ENCODE measurements at places on chromosomes 2 and 18. TPM values are rescaled to one million over a fixed set of nuclear protein-coding genes. Genes with fewer than 3 reads are reported as not detected.

The HMSD gene
- total RNA-seq = 65.8 TPM

The MTHFD2 gene
- 624 TPM for total RNA-seq

The UGT1A6 gene
- not detected for total RNA-seq

GRCh38 chr18:56983275-56983992 is 163.5 kb upstream of the BOD1L2 start:
- H3K27ac ChIP-seq = no peak overlapping the region
- no peak for DNase-seq
- H3K4me3 ChIP-seq = no peak overlapping the region
- H3K36me3 ChIP-seq = peaks cover 2% of the 10 kb centered on the region
- no peaks in the 10 kb centered on the region for H3K27me3 ChIP-seq

- DNase-seq = no peak
- peaks cover 6% of the 10 kb centered on the region for H3K27me3 ChIP-seq
- H3K36me3 ChIP-seq = no peaks in the 10 kb centered on the region
- no peaks in the 10 kb centered on the region for H3K4me1 ChIP-seq
Measured at GRCh38 chr18:48310353-48310752, 98.8 kb downstream of the ZBTB7C start.

DNA sequence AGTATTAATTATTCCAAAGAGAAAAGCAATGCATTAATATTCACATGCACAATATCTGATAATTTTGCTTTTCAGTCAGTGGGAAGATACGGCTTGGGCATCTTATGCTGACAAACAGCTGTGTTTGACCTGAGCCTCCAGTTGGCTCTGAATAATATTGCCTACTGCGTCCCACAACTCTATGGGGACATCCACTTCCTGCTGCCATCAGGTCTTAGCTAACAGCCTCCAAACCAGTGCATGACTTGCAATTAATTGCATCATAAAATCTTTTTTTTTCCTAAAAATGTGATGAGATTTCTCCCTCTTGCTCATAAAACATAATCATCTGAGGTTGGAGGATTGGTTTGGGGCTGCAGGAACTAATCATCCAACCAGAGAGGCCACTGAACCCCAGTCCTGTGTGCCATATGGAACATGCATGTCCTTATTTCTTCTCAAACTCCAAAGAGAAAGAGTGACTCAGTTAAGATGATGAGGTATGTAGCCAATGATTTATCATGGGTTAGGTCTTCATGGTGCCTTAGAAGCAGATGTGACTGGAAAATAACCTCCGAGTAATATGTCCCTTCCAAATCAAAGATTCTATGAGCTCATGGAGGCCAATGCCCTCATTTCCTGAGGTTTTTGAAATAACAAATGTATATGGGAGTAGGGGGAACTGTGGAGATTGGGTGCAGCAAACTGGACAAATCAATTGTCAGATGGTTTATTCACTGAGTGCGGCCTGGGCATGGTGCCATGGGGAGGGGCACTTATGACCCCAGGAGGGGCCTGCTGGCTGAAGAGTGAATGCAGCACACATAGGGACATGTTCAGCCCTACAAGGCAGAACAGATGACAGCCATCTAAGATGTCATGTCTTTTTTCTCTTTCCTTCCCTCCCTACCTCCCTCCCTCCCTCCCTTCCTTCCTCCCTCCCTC is 39.4 kb downstream of the EDAR start:
- no peak for DNase-seq
- no peak overlapping the region for H3K4me3 ChIP-seq
- peaks cover 10% of the 10 kb centered on the region for H3K4me1 ChIP-seq

DNA sequence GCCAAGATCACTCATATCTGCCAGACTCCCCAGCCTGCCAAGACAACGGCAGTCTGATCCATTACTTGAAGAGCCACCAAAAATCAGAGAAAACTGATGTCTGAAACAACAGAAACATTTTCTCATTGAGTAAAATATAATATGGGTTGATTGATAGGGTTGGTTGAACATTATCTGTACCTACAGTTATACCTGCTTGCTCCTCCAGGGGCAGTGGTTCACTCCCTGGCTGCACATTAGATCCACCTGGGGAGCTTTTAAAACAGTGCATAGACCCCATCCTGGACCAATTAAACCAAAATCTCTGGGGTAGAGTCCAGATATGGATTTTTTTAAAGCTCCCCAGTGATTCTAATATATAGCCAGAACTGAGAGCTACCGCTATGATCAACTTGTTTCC is 43.6 kb upstream of the SLC14A2 start:
- H3K4me1 ChIP-seq = no peaks in the 10 kb centered on the region
- H3K27me3 ChIP-seq = no peaks in the 10 kb centered on the region

GRCh38 chr2:101679801-101680487 is 17.6 kb upstream of the MAP4K4 start:
- H3K36me3 ChIP-seq = no peaks in the 10 kb centered on the region
- H3K27ac ChIP-seq = no peak overlapping the region
- H3K27me3 ChIP-seq = no peaks in the 10 kb centered on the region
- H3K4me1 ChIP-seq = peaks cover 6% of the 10 kb centered on the region
- no peak for DNase-seq
- H3K4me3 ChIP-seq = no peak overlapping the region

Measured in activated T-cell treated with anti-CD3 and anti-CD28 coated beads, Interleukin-2, amount 50 U/mL, for 72 hours (primary cell).